ENCODE measurements at places on chromosomes 2 and 18.

DNA sequence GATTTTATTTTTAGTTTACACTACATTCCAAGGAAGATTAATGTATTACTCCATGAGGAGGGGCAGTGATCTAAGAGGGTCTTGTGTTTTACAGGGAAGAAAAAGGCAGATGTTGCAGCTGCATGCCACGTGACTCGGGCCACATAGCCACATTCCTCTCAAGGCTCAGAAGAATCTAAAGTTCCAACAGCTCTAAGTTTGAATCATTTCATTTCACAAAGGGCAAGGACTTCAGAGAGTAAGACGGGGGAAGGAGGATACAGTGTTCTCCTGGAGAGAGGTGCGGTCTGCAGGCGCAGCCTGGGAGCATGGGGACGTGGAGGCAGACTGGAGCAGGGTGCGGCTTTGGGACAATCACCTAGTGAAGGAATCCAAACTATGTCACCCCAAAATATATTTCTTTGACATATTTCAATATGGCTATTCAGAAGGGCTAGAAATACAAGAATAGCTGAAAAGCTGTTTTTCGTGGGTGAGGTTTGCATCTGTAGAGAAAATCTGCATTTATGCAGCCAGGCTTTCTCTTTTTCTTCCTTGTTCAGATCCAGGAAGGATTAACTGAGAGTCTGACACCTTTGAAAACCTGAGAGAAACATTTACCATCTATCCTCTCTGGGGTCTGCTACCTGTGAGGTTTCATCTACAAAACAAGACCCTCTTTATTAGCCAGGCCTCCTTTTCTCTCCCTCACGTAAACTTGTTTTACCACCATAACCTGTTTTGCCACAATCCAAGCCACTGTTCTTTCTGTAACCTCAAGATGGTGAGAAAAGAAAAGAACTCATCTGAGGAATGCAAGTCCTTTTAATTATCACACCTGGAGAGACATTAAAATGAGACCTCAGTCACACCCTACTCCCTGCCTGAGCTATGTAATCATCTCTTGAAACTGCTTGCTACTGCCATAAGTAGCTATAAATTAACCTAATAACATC lies 165.1 kb upstream of the NDUFV2 start:
- DNase-seq, result peak; percentile 76

DNA sequence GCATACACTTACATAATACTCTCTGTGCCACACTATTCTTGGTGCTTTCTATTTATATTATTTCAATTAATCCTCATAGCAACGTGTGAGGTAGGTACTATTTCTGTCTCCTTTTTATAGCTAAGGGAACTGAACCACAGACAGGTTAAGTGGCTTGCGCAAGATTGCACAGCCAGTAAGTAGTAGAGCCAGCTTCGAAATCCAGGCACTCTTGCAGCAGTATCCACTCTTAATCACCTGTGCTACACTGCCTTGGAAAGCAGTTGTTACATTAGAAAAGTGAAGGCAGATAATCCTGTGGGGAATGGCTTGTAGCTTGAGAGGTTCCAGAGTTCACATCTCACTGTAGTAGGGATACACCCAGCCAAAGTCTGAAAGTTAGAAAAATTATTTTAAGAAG lies 198.3 kb downstream of the LDLRAD4 start:
- DNase-seq, result no peak

GRCh38 chr2:33709951-33710350 lies 110.9 kb upstream of the FAM98A start:
- no peak for DNase-seq

GRCh38 chr2:22947741-22948140 lies 437.2 kb upstream of the KLHL29 start:
- DNase-seq, result no peak

- no peak for DNase-seq
Measured at GRCh38 chr2:196316050-196316430, 144.7 kb upstream of the STK17B start.

- DNase-seq, result peak; percentile 49
Measured at GRCh38 chr2:181396256-181397123, 60.7 kb upstream of the ITGA4 start.

- DNase-seq, result peak; percentile 26
Measured at GRCh38 chr18:48222118-48222517, 187.1 kb downstream of the ZBTB7C start.

- DNase-seq, result peak; percentile 90
Measured at GRCh38 chr18:25230658-25231326, 121.2 kb downstream of the ZNF521 start.

DNA sequence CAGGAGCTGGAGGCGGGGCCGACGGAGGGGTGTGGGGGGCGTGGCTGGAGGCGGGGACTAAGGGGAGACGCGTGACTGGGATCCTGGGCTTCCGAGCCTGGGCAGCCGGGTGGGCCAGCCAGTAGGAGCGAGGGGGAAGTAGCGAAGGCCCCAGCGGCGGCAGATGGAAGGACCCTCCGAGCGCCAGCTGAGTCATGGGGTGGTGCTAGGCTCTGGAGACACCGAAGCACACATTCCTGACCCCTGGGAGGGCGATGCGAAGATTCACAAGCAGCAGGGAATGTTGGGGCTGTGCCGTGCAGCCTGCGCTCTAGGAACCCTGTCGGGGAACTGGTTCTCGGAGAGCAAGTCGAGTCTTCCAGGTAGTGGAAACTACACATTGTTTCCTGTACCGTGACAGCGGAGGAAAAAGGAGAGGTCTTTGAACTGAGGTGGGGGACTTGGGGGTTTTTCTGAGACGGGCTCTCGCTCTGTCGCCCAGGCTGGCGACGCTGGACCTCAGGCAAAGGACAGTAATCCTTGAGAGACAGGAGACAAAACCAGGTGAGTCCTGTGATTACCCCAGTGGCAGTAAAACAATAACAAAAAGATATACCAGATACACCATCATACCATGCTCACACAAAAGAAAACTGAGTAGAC lies 650 bp upstream of the AFG3L2 start:
- DNase-seq, result peak; percentile 99

GRCh38 chr18:49476664-49477411 lies 10.2 kb downstream of the C18orf32 start:
- peak; percentile 56 for DNase-seq

All from fibroblast of skin of abdomen (primary cell).